GM12864 (cell line): ENCODE measurements at places on chromosomes 4 and X.

GRCh38 chrX:31260351-31260750 is 188.5 kb upstream of the FTHL17 start:
- no peak for DNase-seq

DNA sequence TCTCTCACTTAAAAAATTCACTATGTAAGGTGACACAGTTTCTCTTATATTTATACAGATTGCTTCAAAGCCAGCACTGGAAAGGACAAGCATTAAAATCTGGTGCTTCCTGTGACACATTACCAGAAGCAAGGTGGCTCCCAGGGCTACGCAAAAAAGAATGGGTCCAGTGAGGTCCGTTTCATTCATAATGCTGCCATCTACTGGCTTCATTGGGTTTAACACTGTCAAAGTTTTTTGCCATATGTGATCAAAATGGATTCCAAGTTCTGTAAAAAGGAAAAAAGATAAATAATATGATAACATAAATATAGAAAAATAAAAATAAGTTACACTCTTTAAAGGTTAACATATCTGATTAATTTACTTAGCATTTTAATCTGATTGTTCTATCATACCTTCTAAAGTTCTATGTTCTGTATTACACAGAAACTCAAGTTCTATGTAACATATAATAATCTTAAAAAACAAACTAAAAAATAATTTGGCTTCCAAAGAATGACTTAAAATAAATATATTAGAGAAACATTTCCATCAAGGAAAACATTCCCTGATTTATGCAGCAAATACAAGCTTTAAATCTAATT is 22.1 kb downstream of the YIPF7 start:
- peak; percentile 7 for DNase-seq

DNA sequence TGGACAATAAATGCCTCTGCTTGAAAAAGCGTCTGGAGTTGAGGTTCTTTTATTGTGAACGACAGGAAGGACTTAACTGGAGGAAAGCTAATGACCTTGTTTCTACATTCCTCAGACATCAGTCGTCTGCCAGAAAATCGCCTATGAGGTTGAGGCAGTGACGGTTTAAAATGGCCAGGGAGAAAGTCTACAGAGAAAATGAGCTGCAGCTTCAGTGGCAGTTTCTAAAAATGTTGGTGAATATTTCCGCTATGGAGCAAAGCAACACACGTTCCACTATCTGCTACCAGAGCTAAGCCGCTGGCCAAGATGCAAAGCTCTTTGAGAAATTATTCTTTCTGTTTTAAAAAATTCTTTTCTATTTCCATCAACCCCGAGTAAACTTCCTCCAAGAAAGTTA is 116.9 kb upstream of the GALNT7 start:
- DNase-seq, result no peak

DNA sequence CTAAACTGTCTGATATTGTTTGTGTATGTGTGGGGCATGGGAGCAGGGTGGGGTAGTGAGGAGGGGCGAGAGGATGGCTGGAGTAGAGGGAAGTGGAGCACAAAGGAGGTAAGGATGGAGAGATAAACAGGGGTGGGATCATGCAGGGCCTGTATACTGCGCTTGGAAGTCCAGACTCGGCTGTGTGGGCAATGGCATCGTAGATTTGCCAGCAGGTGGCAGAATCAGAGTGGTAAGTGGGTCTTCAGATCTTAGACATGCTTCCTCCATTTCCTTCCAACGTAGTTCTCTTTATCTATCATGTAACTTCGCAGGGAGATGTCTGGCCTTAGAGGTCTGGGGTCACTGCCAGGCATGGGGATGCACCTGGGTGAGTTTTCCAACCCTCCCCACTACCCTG is 155.5 kb downstream of the PDGFRA start:
- peak; percentile 2 for DNase-seq

GRCh38 chr4:181799561-181800069 is 443.6 kb upstream of the TENM3 start:
- DNase-seq, result no peak

- no peak for DNase-seq
These were observed 30.9 kb downstream of the RASSF6 start for GRCh38 chr4:73589261-73589847.

DNA sequence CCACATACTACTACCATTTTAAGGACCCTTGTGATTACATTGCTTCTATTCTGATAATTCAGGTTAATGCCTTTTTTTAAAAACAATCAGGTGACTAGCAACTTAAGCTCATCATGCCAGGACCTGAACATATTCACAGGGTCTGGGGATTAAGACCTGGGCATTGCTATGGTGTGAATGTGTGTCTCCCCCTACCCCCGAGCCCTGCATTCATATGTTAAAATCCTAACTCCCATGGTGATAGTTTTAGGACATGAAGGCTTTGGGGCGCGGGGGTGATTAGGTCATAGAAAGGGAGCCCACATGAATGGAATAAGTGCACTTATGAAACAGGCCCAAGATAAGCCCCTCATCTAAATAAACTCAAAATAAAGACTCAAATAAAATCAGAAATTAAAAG is 734.4 kb upstream of the PABPC4L start:
- DNase-seq, result no peak

DNA sequence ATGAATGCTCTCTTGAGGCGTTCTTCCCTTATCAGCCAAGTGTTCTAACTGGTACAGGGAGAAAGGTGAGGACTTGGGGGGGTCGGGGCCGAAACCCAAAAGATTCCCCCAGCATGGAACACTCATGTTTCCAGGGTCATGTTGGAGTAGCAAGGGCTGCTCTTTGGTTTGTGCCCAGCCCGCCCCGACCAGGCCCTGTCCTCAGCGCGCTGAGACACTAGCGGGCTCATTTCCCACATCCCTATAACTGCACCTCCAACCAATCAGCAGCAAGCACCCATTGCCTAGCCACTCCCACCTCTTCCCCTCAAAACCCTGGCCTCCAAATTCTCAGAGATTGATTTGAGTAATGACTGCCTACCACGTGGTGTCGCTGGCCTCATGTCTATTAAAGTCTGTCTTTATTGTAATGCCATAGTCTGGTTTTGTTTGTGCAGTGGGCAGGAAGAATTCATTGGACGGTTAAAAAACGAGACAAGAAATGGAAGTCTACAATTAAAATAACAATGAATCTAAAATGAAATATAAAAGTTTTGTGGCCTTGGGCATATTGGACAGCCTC is 1928.4 kb downstream of the STIM2 start:
- DNase-seq, result no peak

DNA sequence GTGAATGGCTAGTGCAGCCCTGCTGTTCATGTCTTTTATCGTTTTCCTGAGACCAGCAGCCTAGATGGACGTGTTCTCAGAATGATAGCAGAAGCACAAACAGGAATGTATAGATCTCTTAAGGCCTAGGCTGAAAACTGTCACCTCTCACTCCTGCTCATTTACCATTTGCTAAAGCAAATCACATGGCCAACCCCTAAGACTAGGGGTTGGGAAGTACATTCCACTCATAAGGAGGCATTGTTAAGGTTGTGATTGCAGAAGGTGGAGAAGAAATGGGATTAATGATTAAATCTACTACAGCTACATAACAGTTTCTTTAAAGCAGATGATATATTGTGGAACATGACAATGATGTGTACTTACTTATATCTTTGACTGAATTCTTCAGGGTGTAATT is 536.8 kb upstream of the FTHL17 start:
- DNase-seq, result no peak

GRCh38 chrX:78314561-78314960 is 12.8 kb downstream of the CYSLTR1 start:
- no peak for DNase-seq

- DNase-seq, result no peak
These were observed 24.8 kb downstream of the KLHL15 start for GRCh38 chrX:24002167-24002566.

GRCh38 chrX:134599184-134599914 is 58.9 kb downstream of the PLAC1 start:
- DNase-seq, result peak; percentile 16

DNA sequence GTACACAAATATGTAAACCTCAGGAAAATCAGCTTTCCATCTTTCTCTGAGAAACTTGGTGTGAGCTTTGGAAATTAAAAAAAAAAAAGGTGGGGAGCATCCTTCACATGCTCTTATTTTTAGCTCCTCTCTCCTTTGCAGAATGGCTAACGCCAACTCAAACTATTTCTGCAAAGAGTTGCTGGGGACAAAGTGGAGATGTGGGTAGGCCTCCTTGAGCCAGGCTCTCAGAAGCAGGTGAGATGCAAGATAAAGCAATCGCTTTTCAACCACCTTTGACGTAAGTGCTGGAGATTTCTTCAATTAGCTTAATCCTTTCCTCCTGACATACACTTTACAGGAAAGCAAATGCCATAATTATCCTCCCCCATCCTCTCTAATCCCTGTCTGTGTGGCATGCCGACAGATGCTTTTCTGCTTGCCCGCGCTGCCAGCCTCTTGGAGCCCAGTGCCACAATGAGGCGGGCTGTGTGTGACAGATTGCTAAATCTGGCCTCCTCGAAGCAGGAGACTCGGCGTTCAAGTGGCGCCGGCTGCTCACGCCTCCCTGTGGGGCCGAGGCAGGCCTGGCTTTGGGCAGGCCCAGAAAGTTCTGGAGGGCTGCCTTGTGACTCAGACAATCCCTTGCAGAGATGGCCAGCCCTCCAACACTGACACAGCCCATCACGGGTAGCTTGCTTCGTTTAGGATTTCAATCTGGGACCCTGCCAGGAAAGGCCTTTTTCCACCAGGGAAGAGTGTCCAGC is 64.9 kb upstream of the SOD3 start:
- no peak for DNase-seq

DNA sequence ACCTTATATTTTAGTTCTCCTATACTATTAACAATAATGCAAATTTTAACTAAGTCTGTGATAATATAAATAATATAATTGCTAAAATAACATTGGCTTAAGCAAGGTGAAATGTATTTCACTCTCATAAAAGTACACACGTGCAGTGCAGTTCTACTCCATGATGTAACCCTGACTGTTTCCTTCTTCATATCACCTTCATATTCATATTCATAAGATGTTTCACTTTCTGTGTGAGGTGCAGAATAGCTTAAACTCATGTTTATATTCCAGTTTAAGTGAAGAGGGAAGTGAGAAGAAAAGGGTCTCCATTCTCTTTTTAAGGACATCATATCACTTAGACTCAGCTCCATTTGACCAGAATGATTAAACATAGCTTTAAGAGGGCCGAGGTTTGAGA is 1810.0 kb upstream of the PCDH10 start:
- no peak for DNase-seq

GRCh38 chrX:154799556-154800348 is 5.5 kb downstream of the MPP1 start:
- no peak for DNase-seq

DNA sequence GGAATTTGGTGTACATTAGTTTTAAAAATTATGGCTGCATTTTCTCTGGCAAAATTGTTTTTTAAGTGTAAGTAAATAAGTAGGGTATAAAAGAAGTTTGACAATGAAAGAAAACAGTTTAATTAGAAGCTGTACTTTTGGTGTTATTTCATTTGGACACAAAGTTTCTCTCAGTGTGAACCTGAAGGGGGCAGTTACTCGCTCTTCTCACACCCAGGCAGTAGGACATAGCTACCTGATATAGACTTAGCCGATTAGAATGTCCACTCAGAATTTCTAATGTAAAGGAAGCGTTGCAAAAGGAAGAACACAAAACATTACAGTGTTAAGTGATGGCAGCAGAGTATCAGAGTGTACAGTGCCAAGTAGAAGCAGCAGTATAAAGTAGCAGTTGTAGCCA is 311.9 kb upstream of the TECRL start:
- no peak for DNase-seq

- no peak for DNase-seq
These were observed 99.3 kb downstream of the IRF2 start for GRCh38 chr4:184375027-184375426.

- no peak for DNase-seq
These were observed 60.1 kb downstream of the RFC1 start for GRCh38 chr4:39305912-39306677.

GRCh38 chr4:136784326-136784725 is 748.0 kb downstream of the PCDH18 start:
- no peak for DNase-seq
